ENCODE measurements at places on chromosomes 12 and 14. TPM values are rescaled to one million over a fixed set of nuclear protein-coding genes. Genes with fewer than 3 reads are reported as not detected.

Gene MYH6
- total RNA-seq: not detected

Gene LRTM2
- total RNA-seq: not detected

Gene CLEC6A
- total RNA-seq: not detected

Gene CYP46A1
- 0.07 TPM for total RNA-seq

Gene LRRC43
- not detected for total RNA-seq

All from T-helper 2 cell treated with Interferon-gamma antibody and Interleukin-4, amounts not matched to agents 100 ng/mL and 5 ng/mL, for 36 hours (primary cell).